ENCODE measurements at places on chromosomes 4 and X.

DNA sequence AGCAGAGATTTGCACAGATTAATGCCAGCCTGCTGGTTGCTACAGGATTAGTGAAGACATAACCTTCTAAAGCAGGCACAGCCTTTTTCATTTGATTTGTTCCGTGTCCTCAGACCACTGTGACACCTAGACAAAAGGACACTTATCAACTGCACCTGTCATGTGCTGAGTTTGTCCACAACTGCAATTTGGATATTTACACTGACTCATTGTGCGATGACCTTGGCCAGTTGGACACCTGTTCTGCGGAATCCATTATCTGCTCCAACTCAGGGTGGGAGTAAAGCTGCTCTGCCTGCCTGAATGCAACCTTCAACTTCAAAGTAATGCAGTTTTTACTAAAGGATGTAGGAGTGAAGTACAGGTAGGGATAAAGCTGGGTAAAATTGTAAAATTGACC, 4.1 kb upstream of the NR0B1 start:
- DNase-seq, result no peak

GRCh38 chr4:79513576-79513975, 105.5 kb upstream of the GK2 start:
- no peak for DNase-seq

- DNase-seq, result no peak
These were observed 14.1 kb upstream of the SEC24D start for GRCh38 chr4:118849867-118850487.

- DNase-seq, result no peak
These were observed 17.1 kb upstream of the MAP7D3 start for GRCh38 chrX:136268051-136269048.

- no peak for DNase-seq
These were observed 51.7 kb downstream of the GASK1B start for GRCh38 chr4:158121161-158121579.

DNA sequence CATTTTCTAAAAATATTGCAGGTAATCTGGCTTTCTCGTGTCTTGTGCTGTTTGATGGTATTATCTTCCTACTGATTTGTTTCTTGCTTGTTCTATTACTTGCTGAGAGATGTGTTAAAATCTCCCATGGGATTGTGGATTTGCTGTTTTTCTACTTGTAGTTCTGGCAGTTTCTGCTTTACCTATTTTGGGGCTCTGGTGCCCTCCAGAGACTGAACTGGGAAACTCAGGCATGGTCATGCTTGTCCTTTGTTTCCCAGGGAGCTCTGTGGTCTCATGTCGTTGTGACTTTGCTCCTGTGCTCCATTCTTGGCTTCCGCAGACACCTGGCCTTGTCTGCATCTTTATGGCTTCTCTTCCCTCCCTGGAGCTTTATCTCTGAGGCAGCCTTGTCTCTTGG, 39.5 kb downstream of the NSD2 start:
- DNase-seq, result no peak

GRCh38 chr4:157929486-157929885, 243.3 kb downstream of the GASK1B start:
- DNase-seq, result no peak

- no peak for DNase-seq
These were observed 116.4 kb downstream of the RAP1GDS1 start for GRCh38 chr4:98377559-98377958.

DNA sequence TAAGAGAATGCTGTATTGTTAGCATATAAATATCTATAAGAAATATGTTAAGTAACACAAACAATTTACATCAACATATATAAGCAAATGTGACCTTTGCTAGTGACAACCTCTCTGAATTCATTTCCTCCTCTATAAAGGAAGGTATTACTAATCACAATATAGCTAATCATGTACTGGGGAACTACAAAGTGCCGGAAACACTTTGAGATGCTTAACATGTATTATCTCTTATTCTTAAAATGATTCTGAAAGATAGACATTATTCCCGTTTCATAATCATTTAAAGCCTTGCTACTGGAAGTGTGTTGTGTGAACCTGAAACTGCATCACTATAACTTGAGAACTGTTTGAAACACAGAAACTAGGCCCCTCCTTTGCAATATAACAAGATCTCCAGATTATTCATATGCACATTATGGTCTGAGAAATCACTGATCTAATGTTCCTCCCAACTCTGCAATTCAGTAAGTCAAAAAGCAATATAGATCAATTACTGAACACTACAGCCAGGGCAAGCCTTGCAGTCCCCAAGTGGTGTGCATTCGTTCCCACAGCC, 54.0 kb downstream of the KLHL8 start:
- no peak for DNase-seq

DNA sequence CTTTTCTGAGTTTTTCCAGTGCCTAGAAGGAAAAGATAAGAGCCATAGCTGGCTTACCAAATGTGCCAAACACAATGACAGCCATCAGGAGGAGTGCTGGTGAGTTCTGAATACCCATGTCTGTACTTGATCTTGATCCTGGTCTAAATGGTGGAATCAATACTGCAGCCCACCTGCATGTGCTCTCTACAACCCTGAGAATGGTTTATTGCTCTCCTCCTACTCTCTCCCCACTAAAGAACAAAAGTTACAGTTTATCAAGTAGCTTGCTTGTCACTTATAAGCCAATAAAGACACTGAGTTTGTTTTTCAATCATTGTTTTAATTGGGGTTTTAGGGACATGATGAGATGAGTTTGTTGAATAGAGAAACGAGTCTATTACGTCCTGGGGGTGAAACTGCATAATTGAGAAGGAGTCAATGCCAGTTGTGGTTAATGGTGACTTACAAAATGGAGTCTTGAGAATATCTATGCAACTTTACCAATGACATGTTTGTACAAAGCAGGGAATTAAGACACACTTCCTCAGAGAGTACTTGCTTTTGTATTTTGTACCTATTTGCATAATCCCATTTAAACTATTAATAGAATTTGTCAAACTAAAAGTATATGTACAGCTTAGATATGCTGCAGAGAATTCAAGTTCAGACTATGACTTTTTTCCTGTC, 20.8 kb upstream of the CXCL3 start:
- no peak for DNase-seq

DNA sequence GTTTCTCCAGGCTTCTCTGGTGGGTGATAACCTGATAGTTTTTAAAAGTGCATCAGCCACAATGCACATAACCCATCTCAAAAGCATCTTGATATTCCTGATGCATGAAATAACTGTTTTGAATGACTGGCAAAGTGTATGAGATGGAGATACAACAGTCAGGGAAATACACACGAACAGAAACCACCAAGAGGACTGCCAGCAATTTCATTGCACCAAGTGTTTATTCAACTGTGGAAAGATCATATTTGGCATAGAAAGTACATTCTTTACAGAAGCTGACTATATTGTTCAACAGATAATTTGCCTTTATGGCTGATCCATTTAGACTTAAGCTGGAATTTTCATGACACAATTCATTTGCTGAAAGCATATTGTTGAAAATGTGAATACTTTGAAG, 139.5 kb downstream of the SLIT2 start:
- DNase-seq, result no peak

- no peak for DNase-seq
These were observed 37.8 kb downstream of the ADD1 start for GRCh38 chr4:2881431-2881830.
